ENCODE measurements at places on chromosomes 6 and 20.

GRCh38 chr20:63682384-63683139, 13.9 kb upstream of the TNFRSF6B start:
- DNase-seq = no peak

- no peak for DNase-seq
These were observed at the start of gene SLC2A10 for GRCh38 chr20:46709459-46710152. TSS of gene SLC2A10 (plus strand) at chr20:46709649. CDS start at chr20:46709737, 88 bp downstream.

DNA sequence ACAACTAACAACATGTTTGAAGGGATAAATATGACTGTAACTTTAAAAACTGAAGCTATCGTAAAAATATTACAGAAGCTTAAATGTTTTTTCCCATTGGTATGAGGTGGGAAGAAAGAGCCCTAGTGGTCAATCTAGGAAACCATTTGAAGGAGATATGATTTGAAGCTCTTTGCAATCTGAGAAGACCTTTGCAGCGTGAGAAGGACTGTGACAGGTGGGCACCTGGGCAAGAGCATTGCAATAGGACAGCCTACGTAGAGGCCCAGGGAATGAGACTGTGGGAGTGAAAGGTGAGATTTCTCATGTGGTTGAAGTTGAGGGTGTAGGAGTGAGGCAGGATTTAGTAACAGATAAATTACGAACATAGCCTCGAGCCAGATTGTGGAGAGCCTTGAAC, 108.0 kb upstream of the PDE7B start:
- no peak for DNase-seq

DNA sequence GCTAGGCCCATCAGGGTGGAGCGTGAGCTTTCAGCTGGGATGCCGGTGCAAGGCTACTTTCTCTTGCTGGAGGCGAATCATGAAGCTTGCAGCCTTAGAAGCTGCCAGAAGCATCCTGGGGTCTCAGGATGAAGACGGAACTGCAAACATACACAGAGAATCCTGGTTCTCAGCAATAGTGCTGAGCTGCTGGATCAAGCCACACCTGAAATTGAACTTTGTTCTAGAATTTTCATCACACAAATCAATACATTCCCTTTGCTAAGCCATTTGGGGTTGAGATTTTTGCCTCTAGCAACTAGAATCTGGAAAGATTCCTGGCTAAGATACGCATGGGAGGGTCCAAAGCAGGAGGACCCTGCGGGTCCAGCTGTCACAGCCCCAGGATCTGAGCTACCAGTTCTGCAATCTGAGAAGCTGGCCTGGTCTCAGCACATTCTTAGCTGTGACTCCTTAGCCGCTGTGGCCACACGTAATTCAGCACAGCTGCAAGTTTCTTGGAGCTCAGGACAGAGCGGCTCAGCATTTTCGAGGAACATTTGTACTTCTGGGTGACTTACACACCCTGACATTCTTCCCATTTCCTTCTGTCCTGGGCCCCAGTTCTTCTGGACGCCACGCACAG, 6.6 kb upstream of the ARFGAP1 start:
- no peak for DNase-seq

DNA sequence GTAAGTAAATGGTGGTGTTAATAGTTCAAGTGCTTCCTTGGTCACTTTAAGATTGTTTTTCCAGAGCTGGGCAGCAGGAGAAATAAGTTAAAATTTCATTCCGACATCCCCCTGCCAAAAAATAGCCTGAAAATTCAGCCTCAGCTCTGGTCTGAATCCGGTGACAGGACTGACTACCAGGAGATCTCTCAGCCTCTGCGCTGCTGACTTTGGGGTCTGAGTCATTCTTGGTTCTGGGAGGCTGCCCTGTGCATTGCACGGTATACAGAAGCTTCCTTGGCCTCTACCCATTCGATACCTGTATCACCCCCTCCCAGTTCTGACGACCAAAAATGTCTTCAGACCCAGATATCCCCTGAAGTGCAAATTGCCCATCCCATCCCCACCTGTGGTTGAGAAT, 36.3 kb upstream of the TFAP2C start:
- no peak for DNase-seq

DNA sequence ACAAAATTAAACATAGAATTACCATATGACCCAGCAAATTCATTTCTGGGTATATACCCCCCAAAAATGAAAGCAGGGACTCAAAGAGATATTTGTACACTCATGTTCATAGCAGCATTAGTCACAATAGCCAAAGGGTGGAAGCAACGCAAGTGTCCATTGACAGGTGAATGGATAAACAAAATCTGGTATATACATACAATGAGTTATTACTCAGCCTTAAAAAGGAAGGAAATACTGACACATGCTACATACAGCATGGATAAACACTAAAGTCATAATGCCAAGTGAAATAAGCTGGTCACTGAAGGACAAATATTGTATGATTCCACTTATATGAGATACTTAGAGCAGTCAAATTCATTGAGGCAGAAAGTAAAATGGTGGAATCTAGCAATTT, 5.3 kb upstream of the STX11 start:
- no peak for DNase-seq

DNA sequence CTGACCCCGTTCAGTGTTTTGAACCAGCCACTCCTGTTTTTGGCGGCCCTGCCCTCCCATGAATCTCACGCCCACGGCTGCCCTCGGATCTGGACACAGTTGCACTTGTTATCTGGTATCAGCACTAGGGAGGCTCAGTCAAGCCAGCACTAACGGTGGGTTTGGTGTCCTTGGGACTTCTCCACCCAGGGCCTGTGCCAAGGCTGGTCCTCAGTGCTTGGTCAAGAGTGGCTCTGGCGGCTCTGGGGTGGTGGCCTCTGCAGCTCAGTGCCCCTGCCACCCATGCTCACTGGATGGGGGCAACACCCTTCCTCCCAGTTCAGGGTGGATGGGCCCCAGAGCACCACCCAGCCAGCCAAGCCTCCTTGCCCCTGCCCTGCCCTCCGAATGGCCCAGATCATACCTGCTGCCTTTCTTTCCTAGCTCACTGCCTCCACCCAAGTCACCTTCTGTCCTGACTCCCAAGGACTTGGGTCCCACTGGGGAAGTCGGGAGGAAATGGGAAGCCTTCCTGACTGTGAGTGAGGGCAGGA, 54.7 kb downstream of the SSR1 start:
- no peak for DNase-seq

DNA sequence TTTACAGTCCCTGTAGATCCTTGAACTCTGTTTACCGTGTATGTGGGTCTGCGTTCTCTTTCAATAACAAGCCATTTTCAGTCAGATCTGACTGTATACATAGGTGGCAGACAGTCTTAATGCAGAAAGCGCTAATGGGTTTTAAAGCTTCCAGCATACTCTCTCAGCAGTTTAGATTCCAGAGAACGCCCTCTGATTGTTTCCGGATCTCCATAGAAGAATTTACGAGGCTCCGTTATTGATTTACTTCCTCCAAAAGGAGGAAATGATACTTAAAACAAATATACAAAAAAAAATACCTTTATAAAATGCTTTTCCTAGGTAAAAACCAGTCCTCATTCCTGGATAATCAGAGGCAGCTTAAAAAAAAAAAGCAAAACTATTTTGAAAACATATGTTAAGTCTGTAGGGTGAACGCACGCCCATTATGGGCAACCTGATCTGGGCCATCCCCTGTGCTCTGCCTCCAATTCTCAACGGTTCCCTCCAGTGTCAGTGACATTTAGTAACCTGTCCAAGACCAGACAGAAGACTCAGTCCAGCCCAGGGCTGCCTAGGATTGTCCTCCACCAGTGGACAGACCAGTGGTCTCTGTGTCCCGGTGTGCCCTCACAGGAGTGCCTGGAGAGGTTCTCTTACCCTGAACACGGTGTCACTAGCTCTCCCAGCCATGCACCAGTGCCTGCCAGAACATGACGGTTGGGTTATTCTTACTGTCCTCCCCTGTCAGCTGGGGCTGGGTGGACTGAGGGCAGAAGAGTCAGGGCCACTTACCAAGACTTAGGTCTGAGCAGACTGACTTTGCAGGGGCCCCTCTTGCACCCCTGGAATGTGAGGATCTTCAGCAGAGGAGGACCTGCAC, 217.3 kb downstream of the ARID1B start:
- no peak for DNase-seq

- DNase-seq = peak; percentile 85
These were observed 2.1 kb upstream of the DDX27 start for GRCh38 chr20:49216991-49217578.

GRCh38 chr6:42805297-42805861, 23.5 kb downstream of the BICRAL start:
- no peak for DNase-seq

- DNase-seq = no peak
These were observed 567 bp upstream of the FNDC11 start for GRCh38 chr20:63553251-63553932.

GRCh38 chr6:144899161-144899560, 614.0 kb downstream of the UTRN start:
- DNase-seq = no peak

DNA sequence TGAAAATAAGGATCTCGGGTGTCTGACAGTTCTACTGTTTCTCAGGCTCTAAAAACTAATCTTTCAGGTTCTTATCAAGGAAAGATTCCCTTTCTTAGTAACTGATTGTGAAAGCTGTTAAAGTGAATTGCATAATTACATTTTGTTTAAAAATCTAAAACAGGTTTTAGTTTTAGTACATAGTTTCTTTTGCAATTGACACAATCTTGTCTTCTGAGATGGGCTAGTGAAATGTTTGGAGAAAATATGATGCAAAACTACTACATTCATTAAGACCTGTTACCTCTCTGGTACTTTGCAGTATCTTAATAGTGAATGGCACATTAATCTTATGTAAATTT, 298.4 kb downstream of the UTRN start:
- no peak for DNase-seq

GRCh38 chr6:90123831-90124230, 172.8 kb downstream of the BACH2 start:
- no peak for DNase-seq

- no peak for DNase-seq
These were observed 64.5 kb downstream of the AKAP7 start for GRCh38 chr6:131199568-131200272.

- DNase-seq = no peak
These were observed 24.1 kb upstream of the PAX1 start for GRCh38 chr20:21681234-21681921.

DNA sequence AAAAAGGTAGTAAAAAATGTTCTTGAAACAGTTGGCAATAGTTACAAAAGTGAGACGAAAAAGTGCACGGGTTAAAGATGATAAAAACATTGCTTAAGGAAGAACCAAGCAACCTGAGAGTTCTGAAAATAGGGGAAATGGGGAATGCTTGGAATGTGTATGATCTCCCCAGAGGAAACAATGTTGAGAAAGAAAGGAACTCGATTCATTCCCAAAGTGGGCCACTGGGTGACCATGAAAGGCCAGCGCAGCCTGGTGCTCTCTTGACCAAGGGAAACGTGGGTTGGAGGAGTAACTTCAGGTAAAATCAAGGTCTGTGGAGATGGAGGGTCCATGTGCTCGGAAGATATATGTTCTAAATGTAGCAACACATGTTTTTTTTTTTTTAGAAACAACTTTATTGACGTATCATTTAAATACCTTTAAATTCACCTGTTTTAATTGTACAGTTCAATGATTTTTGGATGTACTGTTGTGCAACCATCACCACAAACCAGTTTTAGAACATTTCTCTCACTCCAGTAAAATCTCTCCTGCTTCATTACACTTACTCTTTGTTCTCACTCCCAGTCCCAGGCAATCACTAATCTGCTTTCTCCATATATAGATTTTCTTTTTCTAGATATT, 34.5 kb upstream of the CEP85L start:
- DNase-seq = no peak

DNA sequence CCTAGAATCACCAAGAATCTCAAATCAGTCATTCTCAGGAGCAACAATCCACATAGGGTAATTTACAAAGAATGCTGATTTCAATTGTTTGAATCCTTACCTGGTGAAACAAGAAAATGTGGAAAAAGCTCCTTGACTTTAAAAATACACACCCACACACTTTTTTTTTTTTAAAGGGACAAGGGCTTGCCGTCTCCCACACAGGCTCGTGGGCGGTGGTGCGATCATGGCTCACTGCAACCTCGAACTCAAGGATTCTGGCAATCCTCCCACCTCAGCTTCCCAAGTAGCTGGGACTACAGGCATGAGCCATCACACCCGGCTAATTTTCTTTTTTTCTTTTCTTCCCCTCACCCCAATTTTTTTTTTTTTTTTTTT, 30.7 kb downstream of the PARD6B start:
- no peak for DNase-seq

DNA sequence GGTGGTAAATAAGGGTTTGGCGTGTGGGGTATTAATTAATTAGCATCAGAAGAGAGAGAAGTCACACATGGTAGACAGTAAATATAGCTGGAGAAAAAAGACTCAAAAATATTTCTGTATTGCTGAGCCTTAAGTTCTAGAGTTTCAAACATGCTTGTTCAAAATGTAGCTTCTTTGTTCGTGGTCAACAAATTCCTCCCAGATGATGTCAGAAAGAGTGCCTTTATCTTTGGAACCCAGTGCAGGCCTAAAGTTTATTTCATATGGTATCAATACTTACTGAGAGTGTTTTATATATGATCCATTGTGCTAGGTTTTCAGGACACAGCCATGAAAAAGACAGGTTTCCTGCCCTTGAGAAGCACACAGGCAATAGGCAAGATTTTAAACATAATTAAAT, 18.3 kb downstream of the MARCKS start:
- no peak for DNase-seq

GRCh38 chr6:47752801-47753200, 29.0 kb upstream of the OPN5 start:
- no peak for DNase-seq

DNA sequence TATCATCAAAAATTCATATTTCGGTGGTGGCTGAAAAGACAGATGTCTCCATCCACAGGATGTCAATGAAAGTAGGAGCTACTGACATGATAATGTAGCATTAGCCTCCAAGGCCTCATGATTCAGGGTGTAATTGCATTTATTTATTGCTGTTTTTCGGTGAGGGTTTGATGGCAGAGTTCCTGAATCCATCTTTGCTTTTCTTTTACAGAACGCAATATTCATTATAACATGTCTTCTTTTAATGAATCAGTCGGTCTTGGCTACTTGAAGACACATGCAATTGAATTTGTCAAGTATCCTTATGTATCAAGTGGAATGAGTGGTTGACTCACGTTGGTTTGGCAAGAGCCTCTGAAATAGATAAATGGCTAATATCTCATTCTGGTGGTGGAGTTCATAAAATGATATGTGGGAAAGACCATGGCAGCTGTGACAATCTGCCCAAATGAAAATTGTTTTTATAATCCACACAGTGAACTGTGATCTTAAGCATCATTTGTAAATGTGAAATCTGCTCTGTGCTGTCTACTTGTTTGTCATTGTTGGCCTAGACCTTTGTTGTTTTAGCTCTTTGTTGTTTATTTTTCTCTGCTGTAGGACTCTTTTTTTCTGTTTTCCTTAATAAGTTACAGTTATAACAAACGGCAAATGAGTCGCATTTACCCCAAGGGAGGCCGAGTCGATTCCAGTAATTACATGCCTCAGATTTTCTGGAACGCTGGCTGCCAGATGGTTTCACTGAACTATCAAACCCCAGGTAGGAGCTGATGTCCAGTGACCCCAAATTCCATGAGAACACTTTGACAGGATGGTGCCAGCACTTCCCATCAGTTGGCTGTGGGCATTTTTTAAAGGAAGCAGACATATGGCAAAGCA, 105.7 kb upstream of the LAMP5 start:
- no peak for DNase-seq
